ENCODE measurements at places on chromosomes 7 and 10. TPM values are rescaled to one million over a fixed set of nuclear protein-coding genes. Genes with fewer than 3 reads are reported as not detected.

DNA sequence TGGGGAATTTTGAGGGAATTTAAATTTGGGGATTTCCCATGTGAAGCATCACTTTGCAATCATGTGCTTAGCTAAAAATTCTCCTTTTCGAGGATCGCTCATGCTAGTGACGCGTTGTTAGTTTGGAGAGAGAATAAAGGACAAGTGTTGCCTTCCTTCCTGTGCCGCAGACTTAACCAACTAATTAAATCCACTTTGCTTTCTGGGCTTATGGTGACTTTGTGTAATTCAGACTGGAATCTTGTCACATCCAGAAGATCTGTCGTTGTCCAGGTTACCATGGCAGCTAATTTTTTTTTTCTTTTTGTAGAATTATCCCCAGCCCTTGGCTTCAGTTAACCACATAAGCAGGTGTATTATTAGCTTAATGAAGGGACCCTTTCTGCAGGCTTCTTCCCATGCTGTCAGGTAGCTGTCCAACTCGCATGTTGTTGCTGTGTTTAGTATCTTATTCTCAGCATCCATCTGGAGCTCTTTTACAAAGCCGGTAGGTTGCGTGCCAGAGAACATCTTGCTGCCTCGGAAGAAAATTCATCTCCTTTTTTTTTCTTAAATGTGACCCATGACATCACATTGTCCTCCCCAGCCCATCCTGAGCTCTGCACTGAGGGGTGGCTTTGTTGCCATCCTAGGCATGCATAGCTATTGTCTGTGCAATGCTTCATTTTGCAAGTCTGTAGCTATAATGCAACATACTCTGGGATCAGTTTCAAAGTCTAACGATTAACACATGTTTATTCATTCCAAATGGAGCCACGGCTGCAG lies 47.2 kb upstream of the NRP1 start:
- no peaks in the 10 kb centered on the region for H3K27me3 ChIP-seq
- DNase-seq = no peak
- no peak overlapping the region for H3K27ac ChIP-seq
- no peaks in the 10 kb centered on the region for H3K36me3 ChIP-seq

The LRRN3 gene
- total RNA-seq = 2.3 TPM

- no peaks in the 10 kb centered on the region for H3K27me3 ChIP-seq
- H3K4me1 ChIP-seq = no peaks in the 10 kb centered on the region
- H3K27ac ChIP-seq = no peak overlapping the region
- DNase-seq = no peak
- no peaks in the 10 kb centered on the region for H3K36me3 ChIP-seq
These were observed 87.3 kb upstream of the CYTH3 start for GRCh38 chr7:6359734-6360133.

DNA sequence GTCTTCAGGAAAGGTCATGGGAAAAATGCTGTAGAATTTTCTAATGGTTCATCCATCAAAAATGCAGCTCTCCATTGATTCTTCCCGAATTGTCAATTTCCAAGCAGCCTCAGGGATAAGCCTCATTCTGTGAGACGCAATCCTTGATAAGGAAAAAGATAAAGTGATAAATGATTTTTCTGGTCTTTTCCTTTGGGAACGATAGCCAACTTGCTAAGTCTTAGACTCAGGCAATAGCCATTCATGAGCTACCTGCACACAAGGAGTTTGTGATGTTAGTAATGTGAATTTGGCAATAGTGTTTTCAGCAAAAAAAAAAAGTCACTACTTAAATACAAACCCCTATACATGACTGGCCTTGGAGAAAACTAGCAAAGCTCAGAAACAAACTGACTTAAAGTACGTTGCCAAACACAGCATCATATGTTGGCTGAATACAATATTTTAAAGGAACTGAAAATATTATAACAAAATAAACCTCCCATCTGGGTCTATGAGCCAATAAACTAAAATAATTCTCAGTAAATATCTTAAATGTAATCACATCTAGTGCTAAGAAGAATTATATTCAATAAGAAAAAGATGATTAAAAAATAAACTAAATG lies 75.5 kb downstream of the KLF6 start:
- no peaks in the 10 kb centered on the region for H3K4me1 ChIP-seq
- no peak for DNase-seq
- H3K27ac ChIP-seq = no peak overlapping the region
- no peak overlapping the region for H3K4me3 ChIP-seq
- no peaks in the 10 kb centered on the region for H3K27me3 ChIP-seq
- H3K36me3 ChIP-seq = no peaks in the 10 kb centered on the region

DNA sequence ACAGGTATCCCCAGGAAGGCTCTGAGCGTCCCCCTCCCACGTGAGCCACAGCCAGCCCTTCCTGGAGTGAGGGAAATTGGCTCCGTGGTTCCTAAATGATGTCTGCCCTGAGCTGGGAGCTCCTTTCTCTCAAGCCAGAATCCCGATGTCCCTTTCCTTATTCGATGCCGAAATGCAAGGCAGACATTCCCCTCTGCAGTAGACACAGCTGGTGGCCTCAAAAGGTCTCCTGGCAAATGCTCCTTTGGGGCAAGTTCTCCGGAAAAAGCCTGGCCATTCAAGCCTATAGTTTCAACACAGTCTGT lies 98.9 kb downstream of the HIP1 start:
- peaks cover 16% of the 10 kb centered on the region for H3K4me1 ChIP-seq
- no peak for DNase-seq
- no peaks in the 10 kb centered on the region for H3K36me3 ChIP-seq

The ERVW-1 gene
- total RNA-seq = not detected

DNA sequence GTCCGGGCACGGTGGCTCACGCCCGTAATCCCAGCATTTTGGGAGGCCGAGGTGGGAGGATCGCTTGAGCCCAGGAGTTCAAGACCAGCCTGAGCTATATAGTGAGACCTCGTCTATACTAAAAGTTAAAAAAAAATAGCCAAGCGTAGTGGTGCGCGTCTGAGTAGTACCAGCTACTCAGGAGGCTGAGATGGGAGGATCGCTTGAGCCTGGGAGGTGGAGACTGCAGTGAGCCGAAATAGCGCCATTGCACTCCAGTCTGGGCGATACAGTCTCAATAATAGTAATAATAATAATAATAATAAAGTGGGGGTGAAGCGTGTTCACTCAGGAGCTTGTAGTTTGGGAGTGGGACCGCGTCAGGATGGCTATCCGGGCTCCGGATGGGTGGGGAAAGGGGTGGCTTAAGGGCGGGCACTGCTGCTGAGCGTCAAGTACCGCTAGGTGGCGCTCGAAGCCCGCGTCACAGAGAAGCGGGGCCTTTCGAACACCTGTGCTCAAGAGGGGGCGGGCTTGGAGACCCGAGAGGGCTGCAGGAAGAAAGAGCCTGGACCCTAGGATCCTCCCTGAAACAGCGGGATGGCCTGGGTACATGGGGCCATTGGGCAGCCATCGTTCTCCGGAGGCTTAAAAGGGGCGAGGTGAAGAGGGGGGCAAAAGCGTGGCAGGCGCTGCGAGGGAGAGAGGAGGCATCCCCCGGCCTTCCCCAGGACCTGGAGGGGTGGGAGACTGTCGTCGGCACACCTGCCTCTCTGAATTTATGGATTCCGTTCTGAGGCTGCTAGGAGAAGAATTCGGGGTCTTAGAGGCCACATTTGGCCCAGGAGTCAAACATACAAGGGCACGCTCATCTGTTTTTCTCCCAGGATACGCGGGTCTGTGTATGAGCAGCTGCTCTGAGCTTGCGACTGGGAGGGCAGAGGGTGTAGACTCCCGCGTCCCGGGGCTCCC lies 14.5 kb downstream of the LBX1 start:
- H3K4me3 ChIP-seq = no peak overlapping the region
- peak; percentile 65 for DNase-seq
- no peak overlapping the region for H3K27ac ChIP-seq
- peaks cover 100% of the 10 kb centered on the region for H3K27me3 ChIP-seq

- no peak overlapping the region for H3K4me3 ChIP-seq
- no peaks in the 10 kb centered on the region for H3K4me1 ChIP-seq
- DNase-seq = no peak
- H3K27me3 ChIP-seq = no peaks in the 10 kb centered on the region
These were observed 21.4 kb upstream of the RSBN1L start for GRCh38 chr7:77674878-77675277.

DNA sequence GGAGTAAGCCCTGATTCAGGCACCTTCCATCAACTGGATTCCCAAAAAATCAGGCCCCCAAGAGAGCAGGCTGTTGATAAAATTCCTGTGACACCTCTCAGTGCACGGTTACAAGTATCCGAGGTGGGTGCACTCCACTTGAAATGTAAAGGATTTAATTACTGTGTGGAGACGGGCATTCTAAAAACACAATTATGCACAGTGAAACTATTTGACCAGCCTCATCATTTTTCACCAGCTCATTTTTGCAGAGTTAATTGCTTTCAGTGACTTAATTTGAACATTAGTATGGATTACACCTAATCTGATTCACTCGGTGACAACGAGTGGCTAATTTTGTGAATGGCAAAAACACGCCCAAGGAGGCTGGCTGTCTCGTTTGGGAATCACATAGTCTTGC lies 2.3 kb downstream of the FOXL3 start:
- H3K4me1 ChIP-seq = peaks cover 5% of the 10 kb centered on the region
- no peak for DNase-seq
- H3K27ac ChIP-seq = no peak overlapping the region
- H3K27me3 ChIP-seq = peaks cover 80% of the 10 kb centered on the region
- no peak overlapping the region for H3K4me3 ChIP-seq

DNA sequence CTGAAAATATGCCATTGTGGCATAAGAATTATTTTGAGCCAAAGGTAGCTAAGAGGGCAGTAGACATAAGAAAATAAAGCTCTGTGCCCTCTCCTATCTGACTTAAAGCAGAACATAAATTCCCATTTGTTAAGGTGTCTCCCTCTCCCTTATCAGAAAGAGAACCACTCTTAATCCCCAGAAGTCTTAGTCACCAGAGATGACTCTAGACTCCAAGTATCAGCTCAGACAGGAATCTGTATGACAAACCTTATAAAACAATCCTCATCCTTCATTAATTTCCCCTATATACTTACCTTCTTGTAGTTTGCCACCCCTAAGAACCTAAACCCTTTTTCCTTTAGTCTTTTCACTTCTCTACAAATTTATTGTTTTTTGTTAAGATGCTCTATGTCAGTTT lies 21.8 kb upstream of the PIP4K2A start:
- DNase-seq = no peak
- no peaks in the 10 kb centered on the region for H3K4me1 ChIP-seq
- H3K4me3 ChIP-seq = no peak overlapping the region
- no peaks in the 10 kb centered on the region for H3K27me3 ChIP-seq
- no peaks in the 10 kb centered on the region for H3K36me3 ChIP-seq

The MYL10 gene
- total RNA-seq = not detected

The AGK gene
- total RNA-seq = 40.6 TPM

DNA sequence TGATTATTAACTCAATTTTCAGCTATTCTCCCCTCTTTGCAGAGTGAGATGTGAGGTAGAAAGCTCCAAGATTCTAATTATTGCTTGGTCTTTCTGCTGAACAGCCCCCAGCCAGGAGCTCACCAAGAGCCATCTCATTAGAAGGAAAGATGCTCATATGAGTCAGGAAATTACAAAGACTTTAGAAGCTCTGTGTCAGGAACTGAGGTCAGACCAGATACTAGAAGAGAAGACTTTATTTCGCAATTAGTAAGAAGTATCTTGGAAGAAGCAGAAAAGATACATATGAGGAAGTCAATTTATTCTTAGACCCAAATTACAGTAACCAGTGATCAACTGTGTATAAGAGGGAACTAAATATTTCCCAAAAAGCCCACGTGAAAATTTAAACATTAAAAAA lies 626.9 kb downstream of the ZWINT start:
- no peak overlapping the region for H3K4me3 ChIP-seq
- no peaks in the 10 kb centered on the region for H3K27me3 ChIP-seq
- no peak overlapping the region for H3K27ac ChIP-seq
- no peaks in the 10 kb centered on the region for H3K36me3 ChIP-seq
- H3K4me1 ChIP-seq = no peaks in the 10 kb centered on the region
- DNase-seq = no peak

GRCh38 chr10:82572744-82573143 lies 697.8 kb downstream of the NRG3 start:
- no peak overlapping the region for H3K4me3 ChIP-seq
- no peak for DNase-seq
- H3K27me3 ChIP-seq = no peaks in the 10 kb centered on the region

- no peaks in the 10 kb centered on the region for H3K36me3 ChIP-seq
- peaks cover 41% of the 10 kb centered on the region for H3K27me3 ChIP-seq
- no peak overlapping the region for H3K4me3 ChIP-seq
- no peak overlapping the region for H3K27ac ChIP-seq
- peaks cover 13% of the 10 kb centered on the region for H3K4me1 ChIP-seq
These were observed 4.5 kb downstream of the HOXA5 start for GRCh38 chr7:27138985-27139333.

DNA sequence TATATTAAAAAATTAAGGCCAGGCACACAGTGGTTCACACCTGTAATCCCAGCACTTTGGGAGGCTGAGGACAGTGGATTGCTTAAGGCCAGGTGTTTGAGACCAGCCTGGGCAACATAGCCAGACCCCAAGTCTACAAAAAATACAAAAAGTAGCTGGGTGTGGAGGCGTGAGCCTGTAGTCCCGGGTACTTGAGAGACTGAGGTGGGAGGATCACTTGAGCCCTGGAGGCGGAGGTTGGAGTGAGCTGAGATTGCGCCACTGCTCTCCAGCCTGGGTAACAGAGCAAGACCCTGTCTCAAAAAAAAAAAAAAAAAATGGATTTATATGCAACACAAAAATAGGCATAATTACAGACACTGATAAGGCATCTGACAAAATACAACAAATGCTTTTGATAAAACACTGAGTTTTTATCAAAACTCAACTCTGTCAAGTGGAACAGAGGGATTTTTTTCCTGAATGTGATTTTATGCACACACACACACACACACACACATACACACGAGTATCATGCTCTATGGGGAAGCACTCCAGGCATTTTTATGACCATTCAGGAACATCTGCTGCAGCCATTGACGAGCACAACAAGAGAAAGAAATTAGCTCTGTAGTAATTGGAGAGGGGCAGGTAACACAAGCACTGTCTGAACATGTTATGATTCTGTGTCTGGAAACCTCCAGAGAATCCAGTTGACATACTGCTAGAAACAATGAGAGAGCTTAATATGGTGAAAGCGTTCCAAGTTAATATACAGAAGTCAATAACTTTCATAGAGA lies 193.1 kb downstream of the WDR37 start:
- H3K4me3 ChIP-seq = no peak overlapping the region
- H3K27ac ChIP-seq = no peak overlapping the region
- H3K27me3 ChIP-seq = peaks cover 15% of the 10 kb centered on the region
- no peaks in the 10 kb centered on the region for H3K36me3 ChIP-seq
- DNase-seq = no peak

DNA sequence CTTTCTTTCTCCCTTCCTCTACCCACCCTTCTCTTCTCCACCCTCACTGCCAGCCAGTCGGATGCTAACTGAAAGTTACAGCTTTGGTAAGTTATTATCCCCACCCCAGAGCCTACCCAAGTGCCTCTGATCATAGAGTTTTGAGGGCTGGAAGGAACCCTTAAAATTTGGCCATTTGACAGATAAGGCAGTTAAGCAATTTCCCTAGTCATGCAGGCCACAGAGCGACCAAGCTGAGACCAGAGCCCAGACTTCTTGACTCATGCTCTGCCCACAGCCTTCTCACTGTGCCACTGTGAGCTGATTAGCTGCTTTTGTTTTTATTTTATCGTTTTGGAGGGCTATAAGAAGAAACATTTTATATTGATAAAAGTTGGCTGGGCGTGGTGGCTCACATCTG lies 17.2 kb downstream of the SAP25 start:
- no peak overlapping the region for H3K4me3 ChIP-seq
- H3K4me1 ChIP-seq = peaks cover 6% of the 10 kb centered on the region
- peak overlapping the region; percentile 26 for H3K27ac ChIP-seq
- no peak for DNase-seq
- H3K27me3 ChIP-seq = no peaks in the 10 kb centered on the region

Measured in heart right ventricle (tissue), 16 donors.